ENCODE measurements at places on chromosomes 13 and 19. TPM values are rescaled to one million over a fixed set of nuclear protein-coding genes. Genes with fewer than 3 reads are reported as not detected.

DNA sequence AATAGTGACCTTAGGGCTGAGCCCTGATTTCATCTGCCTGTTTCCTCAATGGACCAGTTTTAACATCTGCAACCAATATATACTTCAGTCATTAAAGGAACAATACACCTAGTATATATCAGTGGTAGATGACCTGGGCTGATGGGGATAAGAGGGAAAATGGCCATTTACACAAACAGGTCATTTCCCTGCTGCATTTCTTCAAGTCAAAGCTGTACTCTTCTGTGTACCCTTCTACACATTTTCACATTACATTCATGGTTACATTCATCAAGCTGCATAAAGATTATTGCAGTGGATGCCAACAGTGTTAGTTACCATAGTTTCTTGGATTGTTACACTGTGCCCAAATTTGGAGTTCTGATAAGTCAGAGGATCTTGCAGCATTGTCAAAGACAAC is 81.2 kb upstream of the RAP2A start:
- DNase-seq = no peak

The IQCN gene
- total RNA-seq = 0.62 TPM

DNA sequence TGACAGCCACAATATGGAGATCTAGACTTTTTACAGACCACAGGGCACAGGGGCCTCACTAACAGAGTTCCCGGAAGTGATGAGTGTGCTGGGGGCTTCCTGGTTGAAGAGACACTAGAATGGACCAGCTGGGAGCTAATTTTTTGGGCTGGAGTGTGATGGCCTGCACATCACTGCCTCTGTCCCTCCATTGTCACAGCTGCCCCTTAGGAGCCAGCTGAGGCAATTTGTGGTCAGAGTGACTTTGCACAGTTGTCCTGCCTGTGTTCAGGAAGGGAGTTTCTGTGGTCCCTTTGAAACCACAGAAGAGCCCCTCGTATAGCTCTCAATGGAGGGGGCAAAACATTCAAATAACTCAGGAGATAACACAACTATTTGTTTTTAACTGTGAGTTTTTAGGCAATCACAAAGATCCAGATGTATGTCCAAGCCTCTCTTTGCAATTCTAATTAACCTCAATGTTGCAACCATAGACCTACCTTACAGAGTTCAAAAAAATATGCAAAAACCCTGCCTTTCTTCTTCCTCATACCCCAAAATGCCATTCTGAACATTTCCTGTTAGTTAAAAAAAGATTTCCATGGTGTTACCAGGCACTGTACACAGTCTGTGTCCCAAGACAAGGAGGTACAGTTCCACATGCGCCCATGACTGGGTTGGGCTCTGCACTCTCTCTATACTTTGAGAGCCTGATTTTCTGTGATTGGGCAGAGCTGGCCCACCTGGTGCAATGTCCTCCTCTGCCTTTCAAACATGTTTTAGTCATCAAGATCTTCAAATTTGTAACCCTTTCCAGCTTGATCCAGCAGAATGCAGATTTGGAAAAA is 2.4 kb downstream of the ALOX5AP start:
- DNase-seq = no peak

DNA sequence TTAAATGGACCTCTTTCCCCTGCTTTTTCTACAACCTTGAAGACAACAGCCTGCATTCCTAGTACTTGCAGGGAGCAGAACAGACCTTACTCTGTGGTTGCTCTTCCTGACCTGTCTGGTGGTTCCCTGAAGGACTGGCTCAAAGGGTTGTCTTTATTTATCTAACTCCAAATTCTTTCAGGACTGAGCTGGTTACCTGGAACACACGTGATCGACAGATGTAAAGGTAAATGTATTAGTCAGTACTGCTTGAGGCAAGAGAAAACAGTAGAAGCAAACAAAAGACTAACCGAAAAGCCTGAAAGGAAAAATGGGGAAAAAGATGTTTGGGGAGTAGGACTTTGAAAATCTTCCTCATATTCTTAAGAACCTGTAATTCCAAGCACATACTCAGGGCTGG is 17.9 kb downstream of the ZNF558 start:
- DNase-seq = no peak

The KIR2DL3 gene
- total RNA-seq = not detected

DNA sequence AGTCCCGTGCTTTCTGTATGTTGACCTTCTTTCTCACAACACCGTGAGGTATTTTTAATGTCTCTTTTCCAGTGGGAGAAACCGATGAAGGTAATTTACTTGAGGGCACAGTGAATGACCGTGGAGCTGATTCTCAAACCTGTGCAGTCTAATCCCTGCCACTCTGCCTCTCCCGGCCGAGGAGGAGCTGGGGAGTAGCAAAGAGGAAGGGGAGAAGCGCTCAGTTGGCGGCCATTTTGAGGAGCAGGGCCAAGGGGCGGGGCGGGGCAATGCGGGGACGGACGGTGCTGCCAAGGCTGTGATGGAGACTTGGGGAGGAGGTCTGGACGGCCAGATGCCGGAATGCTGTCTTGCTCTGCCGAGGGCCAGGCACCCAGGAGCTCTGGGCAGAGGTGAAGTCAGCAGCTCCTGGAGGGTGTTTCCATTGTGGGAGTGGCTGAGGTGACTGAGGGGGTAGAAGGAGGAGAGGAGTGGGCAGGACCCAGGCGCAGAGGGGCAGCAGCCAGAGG is 12.4 kb upstream of the RANBP3 start:
- DNase-seq = no peak

The SERPINE3 gene
- total RNA-seq = not detected

DNA sequence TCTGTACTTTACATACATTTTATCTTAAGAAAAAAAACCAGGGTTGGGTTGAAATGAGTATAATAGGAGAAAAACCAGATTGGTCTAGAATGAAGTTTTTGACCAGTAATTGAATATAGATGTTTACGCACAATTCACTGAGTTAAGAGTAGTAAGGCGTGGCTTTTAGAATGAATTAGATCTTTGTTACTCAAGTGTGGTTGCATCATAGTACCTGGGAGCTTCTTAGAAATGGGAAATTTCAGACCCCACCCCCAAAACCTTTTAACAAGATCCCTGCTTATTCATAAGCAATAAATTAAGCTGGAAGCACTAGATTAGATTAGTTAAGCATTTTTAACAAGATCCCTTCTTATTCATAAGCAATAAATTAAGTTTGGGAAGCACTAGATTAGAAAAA is 28.7 kb upstream of the LMO7 start:
- no peak for DNase-seq

The ZNF468 gene
- 12.7 TPM for total RNA-seq

DNA sequence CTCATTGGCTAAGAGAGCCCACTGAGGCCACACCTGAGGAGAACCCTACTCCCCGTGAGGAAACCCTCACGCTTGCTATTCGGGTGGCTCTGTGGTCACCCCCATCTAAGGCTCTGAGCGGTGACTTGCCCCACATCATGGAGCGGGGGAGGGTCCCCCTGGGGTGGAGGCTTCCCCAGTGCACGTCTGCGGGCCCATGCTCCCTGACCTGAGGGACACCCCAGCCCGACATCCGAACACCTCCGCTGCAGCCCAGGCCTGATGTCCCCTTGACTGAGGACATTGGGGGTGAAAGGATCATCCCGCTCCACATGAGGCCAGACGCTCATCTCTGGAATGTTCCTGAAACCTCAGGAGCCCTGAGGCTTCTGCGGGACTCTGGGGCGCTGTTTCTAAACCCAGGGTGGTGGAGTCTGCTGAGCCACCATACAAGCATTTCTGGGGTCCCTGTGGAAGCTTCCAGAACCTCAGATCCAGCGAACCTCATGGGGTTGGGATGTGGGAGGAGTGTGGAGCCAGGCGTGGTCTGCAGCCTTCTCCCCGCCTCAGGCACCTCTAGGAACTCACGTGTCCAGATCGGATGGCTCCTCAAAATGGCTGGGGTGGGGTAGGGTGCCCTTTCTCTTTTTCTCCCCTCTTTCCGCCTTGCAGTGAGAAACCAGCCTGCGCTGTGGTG is 19.9 kb downstream of the TMED1 start:
- no peak for DNase-seq

GRCh38 chr19:58498316-58499020 is 13.3 kb downstream of the SLC27A5 start:
- DNase-seq = no peak

DNA sequence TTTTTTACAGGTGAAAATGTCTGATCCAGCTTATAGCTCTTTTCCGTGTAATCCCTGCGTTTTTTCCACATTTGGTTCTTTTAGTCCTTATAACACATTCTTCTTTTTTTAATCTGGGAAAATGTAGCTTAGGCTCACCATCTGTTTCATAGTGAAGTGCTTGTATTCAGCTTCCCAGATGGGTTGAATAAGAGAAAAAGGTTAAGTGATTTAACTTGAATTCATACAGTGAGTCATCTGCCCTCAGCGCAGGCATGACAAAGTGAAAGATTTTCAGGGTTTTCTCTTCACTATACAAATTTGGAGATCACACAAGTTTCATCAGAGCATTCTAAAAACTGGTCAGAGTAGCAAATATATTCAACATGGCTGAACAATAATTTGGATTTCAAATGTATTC is 224.8 kb downstream of the SPRY2 start:
- DNase-seq = peak; percentile 6

GRCh38 chr13:95184317-95184716 is 116.9 kb downstream of the ABCC4 start:
- DNase-seq = no peak

- no peak for DNase-seq
Measured at GRCh38 chr13:49446473-49446872, 2.4 kb downstream of the SETDB2 start.

The PROZ gene
- total RNA-seq = not detected

- no peak for DNase-seq
Measured at GRCh38 chr13:46639033-46639981, 86.3 kb downstream of the LRCH1 start.

GRCh38 chr13:79392882-79393563 is 13.0 kb downstream of the RBM26 start:
- peak; percentile 29 for DNase-seq

The ZNF737 gene
- 3.7 TPM for total RNA-seq

The AMH gene
- total RNA-seq = 1.0 TPM

DNA sequence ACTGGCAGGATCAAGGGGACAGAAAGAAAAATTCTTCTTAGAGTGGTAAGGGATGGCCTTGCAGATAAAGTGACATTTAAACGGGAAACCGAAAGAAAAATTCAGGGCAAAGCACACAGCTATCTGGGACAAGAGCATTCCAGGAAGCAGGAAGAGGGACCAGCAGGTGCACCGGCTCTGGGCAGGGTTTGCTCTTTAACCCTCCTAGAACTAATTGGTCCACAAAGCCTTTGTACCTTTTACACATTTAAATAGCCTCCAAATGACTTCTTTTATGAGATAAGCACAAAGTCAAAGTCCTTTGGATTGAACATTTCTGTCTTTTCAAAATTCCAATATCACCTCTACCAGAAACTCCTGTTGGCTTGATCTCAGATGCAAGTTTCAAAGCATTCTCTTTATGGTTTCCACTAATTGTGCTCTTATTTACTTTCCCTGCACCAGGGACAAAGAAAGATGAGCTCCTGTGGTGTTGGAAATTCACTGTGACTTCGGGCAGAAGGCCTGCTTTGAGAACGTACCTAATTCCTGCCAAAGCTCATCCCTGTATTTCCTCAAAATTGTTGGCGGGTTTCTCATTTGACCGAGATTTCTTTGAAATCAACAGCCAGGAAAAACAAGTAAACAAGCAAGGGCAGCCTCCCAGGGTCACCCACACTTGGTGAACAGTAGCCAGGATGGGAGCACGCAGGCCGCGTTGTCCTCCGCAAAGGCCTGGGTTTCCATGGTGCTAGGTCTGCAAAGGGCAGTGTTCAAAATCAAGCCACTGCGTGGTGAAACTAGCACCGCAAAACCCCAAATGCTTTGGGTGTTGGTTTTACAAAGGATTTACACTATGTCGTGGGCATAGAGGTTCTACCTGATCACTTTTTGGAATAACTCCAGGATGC is 98.6 kb downstream of the IRS2 start:
- no peak for DNase-seq

DNA sequence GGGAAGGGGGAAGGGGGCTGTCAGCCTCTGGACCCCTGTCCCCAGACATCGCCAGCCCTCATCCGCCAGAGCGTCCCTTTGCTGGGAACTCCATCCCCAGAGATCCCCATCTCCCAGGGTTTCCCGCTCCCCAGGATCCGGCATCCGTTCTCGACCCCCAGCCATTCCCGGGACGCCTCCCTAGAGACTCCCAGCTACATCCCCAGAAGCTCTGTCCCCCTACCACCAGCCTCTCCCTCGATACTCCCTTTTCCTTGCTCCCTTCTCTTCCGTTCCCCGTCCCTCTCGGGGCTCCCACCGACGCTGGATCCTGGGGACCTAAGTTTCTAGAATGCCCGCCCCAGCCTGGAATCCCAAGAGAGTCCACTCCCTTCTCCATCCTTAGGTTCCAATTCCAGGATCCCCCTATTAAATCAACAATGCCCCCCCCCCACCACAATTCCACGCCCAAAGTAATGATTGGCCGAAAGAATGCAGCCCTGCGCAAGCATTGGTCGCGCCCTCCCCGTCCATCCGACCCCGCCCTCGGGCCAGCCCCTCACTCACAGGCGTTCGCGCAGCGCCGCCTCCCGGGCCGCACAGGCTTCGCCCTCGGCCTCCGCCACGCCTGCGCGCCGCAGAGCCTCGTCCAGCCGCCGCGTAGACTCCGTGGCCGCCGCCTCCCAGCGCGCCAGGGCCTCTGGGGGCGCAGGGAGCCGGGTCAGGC is 3.2 kb downstream of the CCDC194 start:
- peak; percentile 94 for DNase-seq

- no peak for DNase-seq
Measured at GRCh38 chr13:106589716-106590115, 21.8 kb upstream of the ARGLU1 start.

The OR10H1 gene
- total RNA-seq = not detected

- DNase-seq = peak; percentile 88
Measured at GRCh38 chr13:60590800-60591747, 194.1 kb downstream of the TDRD3 start.

The ATP8B3 gene
- total RNA-seq = 3.6 TPM

The TJP3 gene
- total RNA-seq = 1.5 TPM

The TMEM147 gene
- 306 TPM for total RNA-seq

- no peak for DNase-seq
Measured at GRCh38 chr13:36717966-36718545, 44.2 kb downstream of the SERTM1 start.

GRCh38 chr19:10104665-10105508 is 1.3 kb upstream of the PPAN start:
- DNase-seq = no peak

GRCh38 chr13:82766732-82767321 is 1115.4 kb downstream of the SLITRK1 start:
- no peak for DNase-seq

- peak; percentile 14 for DNase-seq
Measured at GRCh38 chr13:37187105-37187504, 81.6 kb upstream of the CSNK1A1L start.

DNA sequence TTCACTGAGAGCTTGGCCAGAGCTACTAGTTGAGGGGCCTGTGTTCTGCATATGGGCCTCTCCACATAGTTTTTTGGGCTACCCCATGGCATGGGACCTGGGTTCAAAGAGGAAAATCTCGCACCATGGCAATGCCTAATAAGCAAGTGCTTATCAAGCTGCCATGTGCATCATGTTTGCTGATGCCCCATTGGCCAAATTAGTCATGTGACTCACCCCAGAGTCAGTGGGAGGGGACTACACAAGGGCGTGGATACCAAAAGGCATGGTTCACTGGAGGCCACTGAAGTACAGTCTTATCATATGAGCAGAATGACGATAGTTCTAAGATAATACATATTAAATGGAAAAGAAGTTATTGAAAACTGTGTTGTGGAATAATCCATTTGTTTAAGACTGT is 214.8 kb downstream of the LMO7 start:
- no peak for DNase-seq

The CLEC17A gene
- not detected for total RNA-seq
